ENCODE measurements at places on chromosomes 3 and 15. TPM values are rescaled to one million over a fixed set of nuclear protein-coding genes. Genes with fewer than 3 reads are reported as not detected.

- DNase-seq, result peak; percentile 36
Observed at GRCh38 chr3:183188895-183189462, 26.4 kb upstream of the LAMP3 start.

DNA sequence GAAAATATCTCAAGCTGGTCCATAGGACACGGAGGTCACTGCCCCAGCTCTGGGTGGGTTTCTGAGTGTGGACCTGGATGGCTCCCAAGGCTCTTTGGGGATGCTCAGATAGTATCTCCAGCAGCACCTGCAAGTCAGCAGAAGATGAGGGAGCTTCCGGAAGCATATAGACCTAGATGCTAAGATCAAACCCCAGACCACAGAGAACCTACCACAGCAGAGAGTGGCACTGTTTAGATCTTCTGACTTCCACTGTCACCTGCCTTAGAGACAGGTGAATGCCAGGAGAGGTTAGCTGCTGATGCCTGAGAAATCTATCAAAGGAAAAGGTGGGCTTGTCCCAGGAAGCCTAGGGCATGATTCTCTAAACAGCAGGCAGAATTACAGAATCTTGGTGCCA lies 105.7 kb upstream of the TRPM1 start:
- no peak for DNase-seq

GRCh38 chr3:29189328-29189727 lies 91.5 kb upstream of the RBMS3 start:
- no peak for DNase-seq

- peak; percentile 64 for DNase-seq
Observed at GRCh38 chr15:43903864-43904290, 77.1 kb downstream of the WDR76 start.

Gene ZBBX
- total RNA-seq, result not detected

Gene SLC27A2
- not detected for total RNA-seq

Measured in LHCN-M2 (cell line).